Neural progenitor cell (in vitro differentiated cells): ENCODE measurements at places on chromosomes 3 and 15. TPM values are rescaled to one million over a fixed set of nuclear protein-coding genes. Genes with fewer than 3 reads are reported as not detected.

BLM gene
- 35.2 and 58.0 TPM in 2 replicates for total RNA-seq

POC1A gene
- total RNA-seq: 10.3 and 18.7 TPM in 2 replicates

PLCB2 gene
- total RNA-seq: 0.56 and 2.1 TPM in 2 replicates

ALDH1A3 gene
- total RNA-seq: 0.74 and 0.80 TPM in 2 replicates

SLC6A20 gene
- total RNA-seq: not detected in 2 replicates

NR1I2 gene
- total RNA-seq: 0.22 and 0.69 TPM in 2 replicates

C3orf49 gene
- total RNA-seq: not detected in 2 replicates

KNG1 gene
- not detected in 2 replicates for total RNA-seq

DNA sequence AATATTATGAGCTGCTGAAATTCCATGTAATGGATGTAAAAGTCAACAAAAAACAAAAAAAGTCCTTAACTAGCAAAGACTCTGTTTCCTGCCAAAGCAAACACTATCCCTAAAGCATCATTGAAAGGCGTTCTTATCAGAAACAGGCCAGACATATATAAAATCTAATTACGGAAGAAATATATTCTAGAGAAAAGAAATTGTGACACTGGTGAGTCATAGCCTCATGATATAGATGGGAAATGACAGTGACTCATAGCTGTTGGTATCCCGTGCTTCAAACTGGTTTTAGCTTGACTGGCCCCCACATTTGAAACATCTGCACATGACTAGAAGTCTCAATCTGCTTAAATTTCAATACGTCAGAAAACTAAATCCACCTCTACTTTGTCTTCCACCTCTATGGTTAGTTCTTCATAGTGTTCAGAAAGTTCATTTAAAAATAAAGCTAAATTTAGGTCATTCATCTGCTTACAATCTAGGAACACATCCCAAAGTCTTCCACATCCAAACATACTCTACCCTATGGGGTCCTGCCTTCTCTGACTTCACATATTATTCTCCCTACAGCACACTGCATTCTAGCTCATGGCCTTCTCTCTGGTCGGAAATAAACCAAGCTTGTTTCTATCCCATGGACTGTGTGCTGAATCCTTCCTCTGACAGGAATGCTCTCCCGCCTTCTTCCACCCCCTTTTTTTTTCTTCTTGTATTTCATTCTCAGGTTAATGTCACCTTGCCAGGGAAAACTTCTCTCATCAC is 456.3 kb upstream of the ARRDC4 start:
- DNase-seq: no peak

DNA sequence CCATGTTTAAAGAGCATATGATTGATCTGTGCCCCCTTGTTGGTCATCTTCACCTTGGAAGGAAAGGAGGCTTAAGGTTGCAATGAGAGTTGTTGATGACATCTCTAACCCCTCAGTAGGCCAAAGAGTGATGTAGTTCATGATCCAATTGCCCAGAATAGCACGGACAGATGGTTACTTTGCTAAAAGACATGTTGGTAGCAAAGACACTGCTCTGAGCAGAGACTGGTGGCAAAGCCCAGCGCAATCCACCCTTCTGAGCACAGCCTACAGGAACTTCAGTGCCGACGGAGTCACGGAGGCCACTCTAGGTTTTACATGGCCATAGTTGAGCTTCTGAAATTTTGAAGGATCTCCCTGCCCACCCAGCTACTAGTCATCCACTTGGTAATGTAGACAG is 21.8 kb downstream of the FBXO45 start:
- no peak for DNase-seq

DNA sequence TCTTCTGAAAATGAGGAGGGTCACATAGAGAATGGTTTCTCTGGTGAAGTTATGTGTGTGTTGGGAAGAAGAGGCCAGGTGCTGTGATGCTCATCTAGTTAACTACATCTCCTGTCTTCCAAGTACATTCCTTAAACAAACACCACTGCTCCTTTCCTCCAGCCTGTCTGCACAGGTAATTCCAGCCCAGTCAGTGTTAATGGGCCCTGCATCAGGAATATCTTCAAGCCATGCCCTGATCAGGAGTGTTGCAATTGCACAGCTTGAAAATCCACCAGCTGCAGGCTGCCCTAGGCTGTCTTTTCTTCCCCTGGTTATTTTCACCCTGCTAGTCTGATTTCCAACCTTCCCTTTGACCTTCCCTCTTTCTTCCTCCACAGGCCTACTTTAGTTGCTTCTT is 41.9 kb upstream of the LMOD3 start:
- no peak for DNase-seq

DNA sequence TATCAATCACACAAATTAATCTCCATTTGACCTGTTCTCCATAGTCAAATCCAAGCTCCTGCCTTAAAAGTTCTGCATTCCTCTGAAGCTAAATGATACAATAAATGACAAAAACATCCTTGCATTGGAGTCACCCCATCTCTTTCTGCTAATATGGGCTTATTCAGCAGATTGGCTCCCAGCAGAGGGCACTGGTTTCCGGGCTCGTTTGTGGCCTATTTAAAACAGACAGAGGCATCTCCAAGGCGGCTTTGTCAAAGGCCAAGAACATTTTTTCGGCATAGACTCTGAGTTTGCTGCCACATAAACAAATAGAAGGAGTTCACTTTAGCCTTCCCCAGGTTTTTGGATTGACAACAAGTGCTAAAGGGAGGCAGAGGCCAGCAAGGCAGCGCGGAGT is 204.4 kb upstream of the RASGRP1 start:
- DNase-seq: peak; percentile 55

- peak; percentile 3 for DNase-seq
These were observed 516.3 kb upstream of the CADM2 start for GRCh38 chr3:84442533-84442932.

GRCh38 chr15:51677021-51677420 is 4.3 kb upstream of the SCG3 start:
- DNase-seq: no peak

DNA sequence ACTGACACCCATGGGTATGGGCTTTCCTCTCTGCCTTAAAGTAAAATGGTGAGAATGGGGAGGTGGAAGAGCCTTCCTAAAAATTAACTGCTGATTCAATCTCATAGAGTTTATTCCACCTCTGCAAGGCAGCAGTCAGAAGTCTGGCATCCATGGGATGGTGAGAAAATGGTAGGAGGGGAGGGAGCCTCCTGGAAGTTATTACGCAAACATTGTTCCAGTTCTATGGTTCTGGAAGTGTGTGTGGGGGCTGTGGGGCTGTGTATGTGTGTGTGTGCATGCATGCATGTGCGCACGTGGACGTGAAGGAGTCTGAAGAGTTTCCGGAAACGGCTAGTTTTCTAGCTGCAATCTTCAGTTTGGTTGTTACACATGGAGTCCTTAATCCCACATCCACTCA is 177.6 kb downstream of the KCNAB1 start:
- no peak for DNase-seq

- peak; percentile 59 for DNase-seq
These were observed 21.6 kb downstream of the RNU5B-1 start for GRCh38 chr15:65326117-65326526.

- DNase-seq: no peak
These were observed 48.6 kb downstream of the FOXL2 start for GRCh38 chr3:138898301-138898700.

- DNase-seq: no peak
These were observed 27.3 kb upstream of the ST8SIA2 start for GRCh38 chr15:92366381-92366780.

DNA sequence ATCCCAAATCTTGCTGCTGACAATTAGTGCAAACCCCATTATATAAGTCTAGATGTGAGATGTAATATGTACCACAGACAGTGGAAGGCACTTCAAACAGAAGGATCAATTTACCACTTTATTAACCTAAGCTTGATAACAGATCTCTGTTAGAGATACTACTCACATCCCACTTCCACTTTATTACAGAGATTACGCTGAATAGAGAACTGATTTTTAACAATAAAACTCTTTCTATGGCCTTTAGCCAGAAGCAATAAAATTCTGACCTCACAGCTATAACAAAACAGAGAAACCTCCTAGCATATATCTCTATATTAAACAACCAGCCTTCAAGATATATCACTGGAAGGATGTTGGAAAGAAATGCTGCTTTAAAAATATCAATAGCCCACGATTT is 517.7 kb downstream of the MAGI1 start:
- DNase-seq: no peak

GRCh38 chr15:71272932-71273331 is 157.7 kb downstream of the THSD4 start:
- no peak for DNase-seq

DNA sequence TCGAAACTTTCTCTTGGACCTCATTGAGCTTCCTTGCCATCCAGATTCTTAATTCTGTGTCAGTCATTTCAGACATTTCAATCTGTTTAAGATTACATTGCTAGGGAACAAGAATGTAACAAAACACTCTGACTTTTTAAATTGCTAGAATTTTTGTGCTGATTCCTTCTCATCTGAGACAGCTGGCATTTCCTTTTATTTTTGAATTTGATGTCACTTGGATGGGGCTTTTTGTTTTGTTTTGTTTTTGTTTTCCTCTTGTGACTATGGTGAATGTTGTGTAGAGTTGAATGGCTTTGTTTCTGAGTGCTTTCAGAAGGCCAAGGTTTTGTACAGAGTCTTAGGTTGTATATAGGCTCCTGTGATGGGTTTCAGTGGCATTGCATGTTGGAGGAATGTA is 1129.3 kb downstream of the NAALADL2 start:
- DNase-seq: no peak

GRCh38 chr3:37963016-37963415 is 27.6 kb upstream of the VILL start:
- peak; percentile 33 for DNase-seq

DNA sequence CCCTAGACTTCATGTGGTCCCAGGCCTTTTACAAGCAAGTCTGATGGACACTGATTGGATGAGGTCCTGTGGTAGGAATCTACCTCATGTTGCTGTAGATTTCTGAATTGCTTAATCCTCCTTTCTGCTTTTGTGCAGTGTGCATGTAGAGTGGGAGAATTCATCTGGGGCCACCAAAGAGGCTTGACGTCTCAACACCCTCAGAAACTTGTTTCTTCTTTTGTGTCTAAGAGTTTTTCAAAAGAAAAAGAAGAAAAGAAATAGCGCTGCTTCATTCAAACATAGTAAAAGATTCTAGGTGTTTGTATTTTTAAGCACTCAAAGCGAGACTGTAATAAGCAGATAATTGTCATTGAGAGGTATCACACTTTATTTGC is 46.2 kb downstream of the NR1D2 start:
- no peak for DNase-seq

DNA sequence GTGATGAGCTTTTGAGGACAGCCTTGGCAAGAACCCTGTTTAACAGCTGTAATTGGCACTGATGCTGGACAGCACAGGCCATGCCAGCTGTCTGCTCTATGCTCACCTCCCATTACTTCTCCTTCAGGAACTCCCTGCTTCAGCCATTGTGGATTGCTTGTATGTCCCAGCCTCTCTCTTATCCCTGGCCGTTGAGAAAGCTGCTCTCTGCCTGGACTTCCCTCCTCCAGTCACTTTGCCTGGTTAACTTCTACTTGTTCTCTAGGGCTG is 444.5 kb downstream of the EPHB1 start:
- DNase-seq: no peak

- no peak for DNase-seq
These were observed 741.4 kb upstream of the CCDC54 start for GRCh38 chr3:106635826-106636225.

GRCh38 chr3:129576514-129577352 is 29.7 kb downstream of the PLXND1 start:
- no peak for DNase-seq

GRCh38 chr3:43096761-43097160 is 9.1 kb downstream of the POMGNT2 start:
- no peak for DNase-seq

DNA sequence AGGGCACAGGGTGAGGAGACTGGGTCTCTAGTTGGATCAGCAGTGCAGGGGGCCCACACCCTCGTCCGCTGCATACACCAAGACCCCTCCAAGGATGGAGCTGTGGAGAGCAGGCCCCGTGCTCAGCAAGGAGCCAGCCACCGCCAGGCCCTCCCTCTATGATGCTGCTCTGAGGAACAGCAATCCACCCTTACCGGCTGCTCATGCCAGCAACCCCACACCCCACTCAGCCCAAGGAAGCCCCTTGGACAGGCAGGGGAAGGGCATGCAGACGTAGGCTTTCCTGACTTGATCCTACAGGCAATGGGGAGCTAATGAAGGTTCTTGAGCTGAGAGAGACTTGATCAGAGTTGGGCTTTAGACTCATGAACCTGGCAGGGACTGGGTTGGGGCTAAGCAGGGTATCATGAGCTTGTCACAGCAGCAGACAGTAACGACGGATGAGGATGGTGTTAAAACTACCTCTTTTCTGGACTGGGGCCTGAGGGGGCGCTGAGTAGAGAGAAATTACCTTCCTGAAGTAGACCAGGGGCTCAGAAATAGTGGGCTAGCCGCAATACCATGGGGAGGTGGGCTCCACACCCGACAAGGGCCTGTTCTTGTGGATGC is 50.5 kb upstream of the FGD5 start:
- DNase-seq: no peak

DNA sequence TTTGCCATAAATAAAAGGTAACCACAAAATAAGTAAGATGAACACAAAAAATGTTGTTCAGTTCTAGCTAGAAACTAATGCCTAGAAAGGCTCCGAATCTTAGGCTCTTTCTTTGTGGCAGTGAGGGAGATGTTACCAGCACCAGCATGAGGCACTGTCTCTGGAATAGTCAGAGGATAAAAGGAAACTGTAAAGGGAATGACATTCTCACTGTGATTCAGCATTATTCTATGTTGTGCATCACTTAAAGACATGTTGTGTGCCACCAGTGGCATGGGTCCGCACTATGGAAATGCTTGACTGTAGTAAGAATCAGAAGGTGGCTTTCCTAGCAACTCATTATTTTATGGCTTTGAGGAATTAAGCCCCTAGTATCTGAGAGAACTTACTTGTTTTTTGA is 70.8 kb downstream of the SEC22A start:
- no peak for DNase-seq
